ENCODE measurements at places on chromosomes 3 and 15. TPM values are rescaled to one million over a fixed set of nuclear protein-coding genes. Genes with fewer than 3 reads are reported as not detected.

- no peaks in the 10 kb centered on the region for H3K36me3 ChIP-seq
- DNase-seq = no peak
- H3K4me3 ChIP-seq = peak overlapping the region; percentile 64
- H3K27ac ChIP-seq = peak overlapping the region; percentile 97
- H3K27me3 ChIP-seq = no peaks in the 10 kb centered on the region
These were observed 805 bp upstream of the SEC22C start for GRCh38 chr3:42582474-42583070.

DNA sequence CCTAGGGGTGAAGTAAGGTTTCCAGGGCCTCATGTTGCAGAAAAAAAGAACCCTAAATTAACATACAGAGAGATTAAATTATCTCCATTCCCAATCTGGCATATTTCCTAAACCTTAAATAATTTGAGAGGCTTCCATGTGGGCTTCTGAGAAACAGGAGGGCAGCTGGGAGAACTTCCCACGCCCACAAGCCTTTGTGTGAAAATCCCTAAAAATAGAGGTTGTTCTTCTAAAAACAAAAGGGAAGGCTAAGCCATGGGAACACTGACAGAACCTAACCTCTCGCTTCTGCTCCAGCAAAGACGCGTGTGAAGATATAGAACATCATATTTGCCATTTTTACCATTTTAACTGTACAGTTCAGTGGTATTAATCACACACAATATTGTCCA is 812 bp upstream of the SLC12A8 start:
- no peaks in the 10 kb centered on the region for H3K36me3 ChIP-seq
- peaks cover 27% of the 10 kb centered on the region for H3K27me3 ChIP-seq
- H3K27ac ChIP-seq = no peak overlapping the region
- DNase-seq = no peak

GRCh38 chr15:83164771-83165404 is 42.7 kb downstream of the HDGFL3 start:
- H3K27ac ChIP-seq = no peak overlapping the region
- H3K4me3 ChIP-seq = no peak overlapping the region
- no peaks in the 10 kb centered on the region for H3K27me3 ChIP-seq
- H3K36me3 ChIP-seq = no peaks in the 10 kb centered on the region
- DNase-seq = no peak

DNA sequence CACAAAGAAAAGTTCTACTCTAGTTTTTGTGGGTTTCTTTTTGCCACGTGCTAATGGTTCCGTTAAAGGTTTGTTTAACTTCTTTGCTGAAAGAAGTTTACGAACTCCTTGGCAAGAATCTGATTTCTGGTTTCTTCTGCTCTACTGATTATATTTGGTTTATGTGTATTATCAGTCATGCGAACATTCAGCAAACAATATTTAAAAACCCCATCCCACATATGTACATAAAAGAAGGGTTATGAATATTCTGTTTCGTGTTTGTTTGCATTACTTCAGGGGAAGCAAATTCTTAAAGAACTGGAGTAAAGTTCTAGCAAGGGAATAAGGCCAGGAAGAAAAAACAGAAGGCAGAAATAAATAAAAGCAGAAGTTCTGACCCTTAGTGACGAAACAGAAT is 9.8 kb downstream of the LARS2 start:
- no peaks in the 10 kb centered on the region for H3K27me3 ChIP-seq
- no peak overlapping the region for H3K27ac ChIP-seq

DNA sequence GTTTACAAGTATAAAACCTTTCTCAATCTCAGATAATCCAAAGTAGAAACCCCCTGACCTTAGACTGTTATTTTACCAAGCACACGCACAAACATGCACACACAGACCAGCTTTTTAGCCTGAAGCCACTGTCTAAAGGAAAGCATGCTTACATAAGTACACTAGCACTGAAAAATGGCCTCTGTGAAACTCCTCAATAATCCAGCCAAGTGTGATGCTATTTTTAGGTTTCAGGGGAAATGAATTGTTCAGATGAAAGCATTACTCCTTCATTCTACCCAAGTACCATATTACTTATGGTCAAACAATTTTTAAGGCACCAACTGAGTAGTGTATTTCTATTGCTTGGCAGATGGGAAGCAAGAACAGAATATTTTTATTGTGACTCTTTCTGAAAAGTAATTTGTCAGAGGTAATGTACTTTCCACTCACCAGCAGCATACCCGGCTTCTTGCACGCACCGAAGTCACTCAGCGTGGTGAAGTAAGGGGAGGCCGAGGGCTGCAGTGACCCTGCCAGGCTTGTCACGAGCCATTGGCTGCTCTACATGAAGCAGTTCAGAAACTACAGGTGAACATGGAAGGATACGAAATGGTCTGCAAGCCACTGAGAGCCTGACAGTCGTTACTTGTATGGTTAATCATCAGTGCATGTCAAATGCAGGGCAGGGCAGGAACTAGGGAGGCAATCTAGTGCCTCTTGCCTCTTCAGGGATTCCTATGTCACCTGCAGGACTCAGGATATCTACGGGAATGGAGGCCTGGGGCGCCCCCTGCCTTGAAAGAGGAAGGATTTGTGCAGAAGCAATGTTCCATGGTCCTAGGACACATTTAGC is 106.7 kb downstream of the GABRB3 start:
- H3K27me3 ChIP-seq = no peaks in the 10 kb centered on the region
- no peaks in the 10 kb centered on the region for H3K4me1 ChIP-seq
- no peaks in the 10 kb centered on the region for H3K36me3 ChIP-seq
- H3K27ac ChIP-seq = no peak overlapping the region
- no peak overlapping the region for H3K4me3 ChIP-seq

DNA sequence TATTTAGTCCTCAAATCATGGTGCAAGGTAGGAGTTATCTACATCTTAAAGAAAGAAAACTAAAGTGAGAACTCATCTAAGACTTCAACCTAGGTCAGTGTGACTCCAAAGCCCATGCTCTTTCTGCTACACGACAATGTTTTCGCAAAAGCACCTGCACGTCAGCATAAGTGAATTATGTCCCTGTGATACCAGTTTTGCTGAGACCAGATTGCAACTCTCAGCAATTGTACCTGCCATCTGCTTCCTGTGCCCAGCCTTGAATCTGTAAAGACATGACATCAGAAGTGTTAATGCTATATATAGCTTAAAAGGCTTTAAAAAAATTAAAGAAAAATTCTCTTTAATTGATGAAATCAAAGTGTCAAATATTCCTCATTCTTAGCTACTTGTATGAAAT is 43.4 kb downstream of the RETNLB start:
- DNase-seq = no peak
- H3K27ac ChIP-seq = no peak overlapping the region
- H3K4me3 ChIP-seq = no peak overlapping the region
- H3K27me3 ChIP-seq = no peaks in the 10 kb centered on the region
- no peaks in the 10 kb centered on the region for H3K4me1 ChIP-seq
- no peaks in the 10 kb centered on the region for H3K36me3 ChIP-seq

DNA sequence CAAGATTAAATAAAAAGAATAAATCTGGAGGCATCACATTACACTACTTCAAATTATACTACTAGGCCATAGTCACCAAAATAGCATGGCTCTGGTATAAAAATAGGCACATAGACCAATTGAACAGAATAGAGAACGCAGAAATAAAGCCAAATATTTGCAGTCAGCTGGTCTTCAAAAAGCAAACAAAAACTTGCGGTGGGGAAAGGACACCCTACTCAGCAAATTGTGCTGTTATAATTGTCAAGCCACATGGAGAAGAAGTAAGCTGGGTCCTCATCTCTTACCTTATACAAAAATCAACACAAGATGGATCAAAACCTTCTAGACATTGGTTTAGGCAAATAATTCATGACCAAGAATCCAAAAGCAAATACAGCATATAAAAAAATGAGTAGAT is 259.2 kb upstream of the SLITRK3 start:
- no peak overlapping the region for H3K4me3 ChIP-seq
- no peak overlapping the region for H3K27ac ChIP-seq
- no peaks in the 10 kb centered on the region for H3K4me1 ChIP-seq
- no peak for DNase-seq
- H3K27me3 ChIP-seq = no peaks in the 10 kb centered on the region

- no peaks in the 10 kb centered on the region for H3K27me3 ChIP-seq
- H3K4me1 ChIP-seq = no peaks in the 10 kb centered on the region
- DNase-seq = no peak
- no peak overlapping the region for H3K4me3 ChIP-seq
These were observed 15.6 kb downstream of the MTHFS start for GRCh38 chr15:79881254-79881653.

GRCh38 chr15:79593119-79593869 is 161.2 kb downstream of the MINAR1 start:
- no peaks in the 10 kb centered on the region for H3K27me3 ChIP-seq
- H3K36me3 ChIP-seq = no peaks in the 10 kb centered on the region
- no peak overlapping the region for H3K4me3 ChIP-seq
- H3K4me1 ChIP-seq = no peaks in the 10 kb centered on the region

- H3K4me1 ChIP-seq = no peaks in the 10 kb centered on the region
- no peak for DNase-seq
- H3K27ac ChIP-seq = no peak overlapping the region
These were observed 402.4 kb downstream of the RBMS3 start for GRCh38 chr3:29683018-29683993.

NEK11 gene
- total RNA-seq = 2.8 TPM

MST1R gene
- total RNA-seq = 1.2 TPM

PTX3 gene
- total RNA-seq = not detected

ERICH6 gene
- not detected for total RNA-seq

All from CD8-positive, alpha-beta memory T cell (primary cell).